ENCODE measurements at places on chromosomes 4 and X.
A peak's percentile ranks its signal among the peaks of the same experiment; 100 is the strongest.

DNA sequence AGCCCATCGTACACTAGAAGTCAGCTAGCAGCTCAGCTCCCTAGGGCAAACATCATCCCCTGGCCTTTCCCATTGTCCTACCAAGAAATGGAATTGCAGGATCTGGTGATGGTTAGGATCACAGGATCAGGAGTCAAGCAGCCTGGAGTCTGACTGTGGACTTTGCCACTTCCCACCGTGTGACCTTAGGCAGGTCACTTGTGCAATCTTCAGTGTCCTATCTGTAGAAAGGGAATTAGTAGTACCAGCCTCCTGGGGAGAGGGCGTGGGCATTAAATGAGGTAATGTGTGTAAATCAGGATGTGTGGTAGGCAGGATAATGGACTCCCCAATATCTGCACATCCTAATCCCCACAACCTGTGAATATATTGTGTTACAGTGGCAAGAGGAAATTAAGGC, 38.6 kb upstream of the APLN start:
- no peak for DNase-seq

GRCh38 chrX:50704360-50704759, 109.6 kb downstream of the SHROOM4 start:
- no peak for DNase-seq

- DNase-seq, result no peak
Observed at GRCh38 chr4:177105536-177105935, 204.1 kb upstream of the NEIL3 start.

GRCh38 chr4:83252782-83253405, 31.7 kb downstream of the COQ2 start:
- peak; percentile 24 for DNase-seq

GRCh38 chr4:55312489-55313101, 33.4 kb upstream of the SRD5A3 start:
- DNase-seq, result no peak

DNA sequence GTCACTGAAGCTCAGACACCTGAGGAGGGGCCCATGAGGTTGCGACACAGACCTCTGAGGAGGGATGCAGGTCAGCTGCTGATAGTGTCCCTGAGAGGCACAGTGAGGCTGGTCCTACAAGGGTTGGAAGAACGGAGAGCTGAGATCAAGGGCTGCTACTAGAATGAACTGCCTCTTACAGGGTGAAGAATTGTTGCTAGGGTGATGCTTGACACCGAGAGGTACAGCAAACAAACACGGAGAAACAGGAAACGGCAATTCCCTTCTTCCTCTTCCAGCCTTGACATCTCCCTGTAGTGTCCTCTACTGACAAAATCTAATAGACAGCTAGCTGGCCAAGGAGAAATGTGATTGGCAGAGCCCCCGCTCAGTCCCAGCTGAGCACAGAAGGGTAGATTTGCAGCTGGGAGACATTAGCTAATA, 11.8 kb upstream of the HPGDS start:
- no peak for DNase-seq

DNA sequence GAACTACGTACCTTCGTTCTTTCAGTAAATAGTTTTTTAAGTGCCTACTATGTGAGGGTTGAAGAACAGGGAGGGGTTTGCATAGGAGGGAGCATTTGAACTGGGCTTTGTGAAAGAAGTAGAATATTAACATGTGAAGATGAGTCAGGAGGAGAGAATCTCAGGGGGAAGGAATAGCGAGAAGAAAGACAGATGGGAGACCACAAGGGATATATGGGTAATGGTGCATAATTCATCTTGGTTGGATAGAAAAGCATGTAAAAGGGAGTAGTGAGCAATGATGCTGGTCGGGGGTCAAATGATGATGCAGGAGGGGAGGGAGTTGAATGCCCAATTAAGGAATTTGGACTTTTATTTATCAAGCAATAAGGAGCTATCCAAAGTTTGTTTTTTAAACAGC, 52.7 kb downstream of the TMEM164 start:
- no peak for DNase-seq

DNA sequence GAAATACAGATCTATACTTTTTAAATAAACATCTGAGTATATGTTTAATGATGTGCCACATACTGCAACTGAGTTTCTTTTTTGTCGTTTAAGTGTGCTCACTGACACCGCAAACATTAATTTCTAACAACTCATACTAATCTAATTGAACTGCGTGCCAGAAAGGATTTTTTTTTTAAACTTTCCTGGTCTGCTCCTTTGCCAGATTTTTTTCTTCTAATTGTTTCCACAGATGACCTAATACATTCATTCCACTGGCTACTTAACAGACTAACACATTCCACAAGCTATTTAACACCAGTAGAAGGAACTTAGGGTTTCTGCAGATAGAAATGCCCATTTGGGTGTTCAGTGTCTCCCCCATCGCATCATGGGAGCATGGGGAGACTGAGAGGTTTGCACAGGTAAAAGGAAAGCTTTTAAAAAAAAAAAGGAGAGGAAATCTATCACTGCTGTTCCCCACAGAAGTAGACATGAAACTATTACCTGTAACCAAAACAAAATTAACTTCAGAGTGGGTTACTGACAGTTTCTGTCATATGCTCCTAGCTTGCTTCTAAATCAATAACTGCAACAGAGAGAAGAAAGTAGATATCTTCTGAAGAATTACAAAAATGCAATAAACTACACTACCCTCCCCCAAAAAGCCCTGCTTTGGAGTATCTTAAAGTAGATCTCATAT, 31.6 kb downstream of the SH3KBP1 start:
- DNase-seq, result no peak

DNA sequence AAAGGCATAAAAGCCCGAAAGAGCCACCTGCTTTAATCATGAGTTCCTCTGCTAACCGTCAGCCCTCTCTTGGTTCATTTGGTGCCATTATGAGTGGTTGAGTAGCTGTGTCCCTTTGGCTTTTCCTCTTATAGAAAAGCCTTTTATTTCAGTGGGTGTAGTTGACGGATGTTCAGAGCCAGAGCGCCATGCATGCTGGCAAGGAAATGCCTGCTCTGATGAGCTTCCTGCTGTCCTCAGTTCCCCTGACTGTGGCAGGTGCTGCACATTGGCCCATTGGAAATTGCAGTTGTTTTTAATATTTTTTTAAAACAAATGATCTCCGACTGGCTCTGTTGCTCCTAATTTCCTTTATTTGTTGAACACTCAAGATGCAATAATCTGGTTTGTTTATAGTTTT, 77.3 kb upstream of the LIMCH1 start:
- DNase-seq, result no peak

GRCh38 chr4:52260514-52261210, 209.6 kb downstream of the SPATA18 start:
- DNase-seq, result no peak

- no peak for DNase-seq
Observed at GRCh38 chr4:71417150-71417549, 78.3 kb downstream of the SLC4A4 start.

- no peak for DNase-seq
Observed at GRCh38 chrX:8867406-8867805, 66.2 kb upstream of the FAM9A start.

- no peak for DNase-seq
Observed at GRCh38 chr4:186018261-186018660, 50.7 kb upstream of the TLR3 start.

DNA sequence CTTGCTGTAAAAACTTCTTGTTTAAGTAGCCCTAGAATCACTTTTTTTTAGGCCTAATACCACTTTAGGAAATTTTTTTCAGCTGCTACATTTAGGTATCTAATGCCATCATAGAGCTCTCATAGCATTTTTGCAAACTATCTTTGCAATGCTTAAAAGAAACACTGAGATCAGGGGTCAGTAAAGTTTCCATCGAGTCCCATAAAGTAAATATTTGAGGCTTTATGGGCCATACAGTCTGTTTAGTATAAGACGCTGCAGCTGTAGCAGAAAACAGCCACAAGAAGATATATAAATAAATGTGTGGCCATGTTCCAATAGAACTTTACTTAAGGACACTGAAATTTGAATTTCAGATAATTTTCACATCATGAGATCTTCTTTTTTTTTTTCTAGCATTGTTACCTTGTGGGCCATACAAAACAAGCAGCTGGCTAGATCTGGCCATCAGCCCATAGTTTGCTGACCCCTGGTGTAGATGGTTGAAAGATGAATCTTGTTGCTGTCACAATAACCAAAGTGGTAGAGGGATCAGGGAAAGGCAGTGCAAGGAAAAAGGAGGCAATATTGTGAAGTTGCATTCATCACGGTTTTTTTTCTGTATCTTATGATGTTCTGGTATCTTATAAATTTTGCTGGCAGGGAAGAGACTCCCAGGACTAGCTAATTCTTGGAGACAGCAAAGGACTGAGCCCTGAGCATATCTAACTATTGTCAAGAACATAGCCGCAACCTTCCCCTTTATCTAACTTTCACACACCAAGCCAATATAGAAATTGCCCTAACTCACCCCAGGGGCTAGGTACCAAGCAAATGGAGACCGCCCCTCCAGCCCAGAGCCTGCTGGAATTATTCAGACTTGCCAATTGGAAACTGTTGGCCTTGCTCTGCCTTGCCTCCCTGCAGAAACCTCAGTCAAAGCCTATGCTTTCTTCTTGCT, 46.6 kb downstream of the RASGEF1B start:
- no peak for DNase-seq

DNA sequence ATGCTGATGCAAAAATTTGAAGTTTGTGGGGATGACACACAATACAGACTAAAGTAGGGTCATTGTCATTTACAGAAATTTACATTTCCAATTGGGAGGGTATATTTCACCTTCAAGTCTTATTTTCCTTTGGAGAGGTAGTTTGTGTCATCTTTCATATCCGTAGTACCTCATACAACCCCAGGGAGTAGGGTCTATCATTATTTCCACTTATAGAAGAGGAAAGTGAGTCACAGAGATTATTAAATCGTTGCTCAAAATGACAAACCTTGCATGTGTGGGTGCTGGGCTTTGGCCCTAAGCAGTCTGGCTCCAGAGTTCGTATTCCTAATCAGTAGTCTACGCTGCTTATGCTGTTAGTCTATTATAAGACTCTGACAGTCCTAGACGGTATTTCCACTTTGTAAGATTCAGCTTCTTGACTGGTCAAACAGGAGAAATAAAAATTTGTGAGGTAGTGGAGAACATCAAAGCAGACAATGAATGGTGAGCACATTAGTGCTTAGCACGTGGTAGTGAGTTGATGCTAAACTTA, 516.5 kb downstream of the PCDH7 start:
- DNase-seq, result no peak

DNA sequence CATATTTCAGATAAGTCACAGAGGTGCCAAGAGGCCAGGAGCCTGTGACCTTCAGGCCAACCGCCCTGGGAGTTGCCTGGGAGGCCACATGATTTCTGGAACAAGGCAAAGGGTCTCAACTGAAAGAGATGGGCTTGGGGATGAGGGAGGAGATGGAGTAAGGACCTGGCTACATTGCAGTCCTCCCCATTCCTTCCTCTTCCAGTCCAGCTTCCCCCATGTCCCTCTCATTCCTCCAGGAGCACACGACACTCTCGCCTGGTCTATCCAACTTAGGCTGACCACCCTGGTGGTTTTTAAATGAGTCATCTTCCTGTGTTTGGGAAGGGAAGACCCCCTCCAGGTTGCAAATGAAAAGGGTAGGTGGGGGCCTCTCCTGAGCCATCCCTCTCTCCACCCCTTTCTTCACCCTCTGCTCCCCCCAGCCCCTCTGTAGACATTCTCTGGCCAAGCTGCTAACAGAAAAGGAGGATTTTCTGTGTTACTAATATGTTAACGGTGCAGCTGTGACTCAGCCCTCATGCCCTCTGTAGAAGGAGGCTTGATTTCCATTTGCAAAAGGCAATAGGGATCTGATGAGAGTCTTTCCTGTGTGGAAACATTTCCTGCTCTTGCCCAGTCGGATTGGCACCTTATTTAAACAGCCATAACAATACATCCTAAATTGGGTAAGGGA, 79.2 kb downstream of the RTL5 start:
- DNase-seq, result no peak

- no peak for DNase-seq
Observed at GRCh38 chr4:56692576-56692975, 11.5 kb upstream of the HOPX start.

- DNase-seq, result no peak
Observed at GRCh38 chr4:58048491-58048890, 938.3 kb upstream of the IGFBP7 start.

DNA sequence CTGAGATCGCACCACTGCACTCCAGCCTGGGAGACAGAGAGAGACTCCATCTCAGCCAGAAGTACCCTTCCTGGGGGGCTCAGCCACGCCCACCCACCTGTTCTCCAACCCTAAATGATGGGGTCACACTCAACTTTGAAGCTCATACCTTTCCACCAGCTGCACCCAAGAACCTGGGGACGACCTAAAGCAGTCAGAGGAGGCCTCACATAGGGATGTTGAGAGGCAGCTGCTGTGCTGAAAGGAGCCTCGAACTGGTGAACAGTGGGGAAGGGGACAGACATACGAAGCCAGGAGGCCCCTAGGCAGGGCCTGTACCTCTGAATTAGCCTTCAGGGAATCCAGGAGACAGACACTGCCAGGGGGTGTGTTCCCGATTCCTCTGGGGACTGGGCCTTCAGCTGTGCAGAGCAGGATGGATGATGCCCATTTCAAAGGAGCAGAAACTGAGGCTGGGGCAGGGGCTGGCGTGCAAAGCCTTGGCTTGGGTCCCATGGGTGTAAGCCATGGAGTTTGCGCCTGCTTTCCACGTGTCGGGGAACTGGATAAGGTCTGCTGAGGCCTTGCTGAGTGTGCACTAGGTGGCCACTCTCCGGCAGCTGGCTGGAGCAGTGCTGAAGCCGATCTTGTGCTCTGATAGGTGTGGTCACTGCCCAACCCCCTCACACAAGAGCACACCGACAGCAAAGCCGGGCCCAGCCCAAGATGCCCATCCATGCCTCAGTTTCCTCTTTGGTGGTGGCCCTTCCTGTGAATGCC, 130.8 kb downstream of the CPZ start:
- DNase-seq, result no peak

DNA sequence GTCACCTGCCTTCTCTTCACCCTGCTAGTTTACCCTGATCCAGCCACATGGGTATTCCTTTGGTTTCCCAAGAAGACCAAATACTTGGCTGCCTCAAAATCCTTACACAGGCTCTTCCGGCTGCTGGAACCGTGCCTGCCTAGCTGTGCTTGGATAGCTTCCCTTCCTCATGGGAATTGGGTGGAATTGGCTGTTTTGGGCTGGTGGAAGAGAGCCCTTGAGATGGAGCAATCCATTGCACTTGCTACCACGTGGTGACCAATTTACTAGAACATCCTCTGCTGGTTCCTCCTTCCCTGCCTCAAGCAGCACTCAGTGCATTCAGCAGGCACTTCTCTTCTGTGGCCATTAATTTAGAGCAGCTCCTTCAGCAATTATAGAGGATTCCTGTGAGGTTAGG, 119.3 kb upstream of the AP1S2 start:
- DNase-seq, result no peak

DNA sequence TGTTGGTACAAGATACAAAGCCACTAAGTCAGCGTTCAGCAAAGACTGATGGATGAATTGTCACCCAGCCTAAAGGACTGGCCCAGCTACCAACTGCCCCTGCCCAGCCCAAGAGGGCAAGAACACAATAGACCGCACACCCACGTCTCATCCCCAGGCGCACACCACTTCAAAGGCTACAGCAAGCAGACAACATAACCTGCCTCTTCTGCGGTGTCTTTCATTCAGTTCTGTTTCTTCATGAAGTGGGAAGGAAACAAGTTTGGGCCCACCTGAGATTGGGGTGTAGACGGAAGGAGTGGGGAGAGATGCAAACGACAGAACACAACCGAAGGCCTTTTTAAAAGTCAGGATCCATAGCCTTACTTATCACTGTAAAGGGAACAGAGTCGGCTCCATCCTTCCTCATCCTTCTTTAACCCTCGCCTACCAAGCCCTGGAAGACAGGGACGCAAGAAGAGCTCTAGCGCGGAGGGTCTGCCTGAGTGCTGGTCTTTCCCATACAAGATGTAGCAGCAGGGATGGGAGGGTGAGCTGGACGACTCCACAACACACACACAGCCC, 691 bp downstream of the SCARB2 start:
- no peak for DNase-seq

GRCh38 chrX:154473683-154474082, 5.4 kb downstream of the LAGE3 start:
- no peak for DNase-seq
